ENCODE measurements at places on chromosomes 11 and 22. TPM values are rescaled to one million over a fixed set of nuclear protein-coding genes. Genes with fewer than 3 reads are reported as not detected.

The POTEH gene
- total RNA-seq, result not detected

The SERPIND1 gene
- total RNA-seq, result not detected

The PKDREJ gene
- not detected for total RNA-seq

The BACE1-AS gene
- 7.0 TPM for total RNA-seq

The BDNF gene
- not detected for total RNA-seq

The RASD2 gene
- 0.46 TPM for total RNA-seq

The OR5P2 gene
- total RNA-seq, result not detected

The CD6 gene
- total RNA-seq, result 339 TPM

All from activated naive CD4-positive, alpha-beta T cell treated with anti-CD3 and anti-CD28 coated beads, Interleukin-2, amount 50 U/mL, for 72 hours (primary cell).